ENCODE measurements at places on chromosomes 2 and 18.
A peak's percentile ranks its signal among the peaks of the same experiment; 100 is the strongest.

- no peak for DNase-seq
Observed at GRCh38 chr2:3606028-3606369, 11.1 kb downstream of the COLEC11 start.

DNA sequence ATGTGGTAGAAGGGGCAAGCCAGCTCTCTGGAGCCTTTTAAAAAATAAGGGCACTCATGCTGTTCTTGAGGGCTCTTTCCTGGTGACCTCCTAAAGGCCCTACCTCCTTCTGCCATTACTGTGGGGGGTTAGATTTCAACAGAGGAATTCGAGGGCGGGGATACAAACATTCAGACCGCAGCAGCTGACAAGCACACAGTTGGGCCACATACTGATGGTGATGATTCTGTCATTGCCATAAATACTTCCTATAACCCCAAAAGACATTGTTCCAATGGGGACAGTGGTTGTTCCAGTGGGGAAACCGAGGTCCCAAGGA, 67.0 kb downstream of the TSHZ1 start:
- DNase-seq, result no peak

GRCh38 chr2:191151331-191151730, 537 bp upstream of the STAT4 start:
- DNase-seq, result no peak

GRCh38 chr2:70085711-70086277, 1.5 kb upstream of the PCBP1 start:
- peak; percentile 48 for DNase-seq

- no peak for DNase-seq
Observed at GRCh38 chr2:38438133-38438882, 61.2 kb upstream of the ATL2 start.

- no peak for DNase-seq
Observed at GRCh38 chr18:51404620-51405019, 207.1 kb upstream of the MEX3C start.

GRCh38 chr2:76639171-76639680, 883.0 kb downstream of the LRRTM4 start:
- no peak for DNase-seq

GRCh38 chr2:20317197-20317596, 33.4 kb downstream of the PUM2 start:
- peak; percentile 69 for DNase-seq

- DNase-seq, result no peak
Observed at GRCh38 chr18:10121786-10122515, 208.1 kb downstream of the VAPA start.

GRCh38 chr2:198040835-198041234, 236.4 kb downstream of the PLCL1 start:
- DNase-seq, result no peak

- no peak for DNase-seq
Observed at GRCh38 chr18:39318462-39318861, 1752.9 kb upstream of the CELF4 start.

DNA sequence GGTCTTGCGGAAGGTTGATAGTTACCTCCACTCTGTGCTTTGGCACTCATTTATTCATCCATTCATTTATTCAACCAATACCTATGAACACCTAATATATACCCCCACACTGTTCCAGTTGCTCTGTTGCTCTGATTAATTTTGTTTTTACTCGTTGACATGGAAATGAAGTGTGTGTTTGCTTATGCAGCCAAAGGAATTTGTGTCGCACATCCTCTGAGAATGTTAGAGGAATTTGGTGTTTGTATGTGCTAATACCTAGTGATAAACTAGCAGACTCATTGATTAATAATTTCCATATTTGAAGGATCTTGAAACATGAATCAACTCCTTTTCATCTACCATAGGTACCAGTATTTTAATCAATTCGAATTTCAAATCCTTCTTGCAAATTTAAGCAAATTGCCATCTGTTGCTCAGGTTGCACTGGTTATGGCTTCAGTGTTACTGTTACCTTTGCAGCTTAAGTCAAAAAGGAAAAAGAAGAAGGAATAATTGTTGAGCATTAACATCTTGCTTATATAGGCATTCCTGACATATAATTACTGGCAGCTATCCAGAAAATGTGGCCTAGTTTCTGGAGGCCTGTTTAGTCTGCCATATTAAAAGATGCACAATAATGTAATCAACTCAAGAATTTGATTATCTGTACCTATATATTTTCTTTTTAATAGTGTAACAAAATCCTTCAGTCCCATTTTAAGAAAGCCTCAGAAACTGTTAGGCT, 25.7 kb upstream of the CRIM1 start:
- no peak for DNase-seq

GRCh38 chr18:10322435-10322834, 132.0 kb upstream of the APCDD1 start:
- DNase-seq, result no peak

DNA sequence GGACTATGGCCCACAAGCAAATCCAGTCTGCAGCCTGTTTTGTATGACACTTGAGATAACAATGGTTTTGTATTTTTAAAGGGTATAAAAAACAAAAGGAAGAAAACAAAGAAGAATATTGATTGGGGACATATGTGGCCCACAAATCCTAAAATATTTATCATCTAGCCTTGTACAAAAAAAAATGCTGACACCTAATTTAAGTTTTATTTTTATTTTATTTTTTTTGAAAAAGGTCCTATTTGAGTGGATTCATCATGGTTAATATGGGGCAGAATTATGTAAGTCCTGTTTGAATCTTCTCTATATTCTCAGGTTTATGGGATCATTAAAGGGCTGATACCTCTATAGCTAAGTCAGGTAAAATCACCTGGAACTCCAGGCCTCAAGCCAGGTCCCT, 525.7 kb downstream of the LRP1B start:
- no peak for DNase-seq

DNA sequence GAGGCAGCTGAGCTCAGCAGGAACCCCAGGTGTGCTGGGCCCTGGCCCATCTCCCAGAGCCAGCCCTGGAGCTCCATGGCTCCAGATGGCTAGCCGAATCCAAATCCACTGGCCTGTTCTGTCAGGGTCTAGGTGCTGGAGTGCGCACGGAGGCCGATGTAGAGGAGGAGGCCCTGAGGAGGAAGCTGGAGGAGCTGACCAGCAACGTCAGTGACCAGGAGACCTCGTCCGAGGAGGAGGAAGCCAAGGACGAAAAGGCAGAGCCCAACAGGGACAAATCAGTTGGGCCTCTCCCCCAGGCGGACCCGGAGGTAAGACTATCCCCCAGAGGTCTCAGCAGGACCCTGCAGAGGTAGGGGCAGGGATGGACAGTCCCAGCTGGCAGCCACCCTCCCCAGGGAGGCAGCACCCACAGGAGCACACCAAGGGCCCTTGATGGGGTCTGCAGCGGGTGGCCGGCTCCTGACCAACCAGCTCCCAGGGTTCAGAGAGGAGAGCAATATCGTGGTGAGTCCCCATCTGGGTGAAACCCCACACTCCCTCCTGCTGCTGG, 26.1 kb upstream of the PRLH start:
- DNase-seq, result no peak
